ENCODE measurements at places on chromosomes 16 and 17.
A peak's percentile ranks its signal among the peaks of the same experiment; 100 is the strongest.

- no peak for DNase-seq
Measured at GRCh38 chr16:80607204-80607603, 66.4 kb downstream of the DYNLRB2 start.

DNA sequence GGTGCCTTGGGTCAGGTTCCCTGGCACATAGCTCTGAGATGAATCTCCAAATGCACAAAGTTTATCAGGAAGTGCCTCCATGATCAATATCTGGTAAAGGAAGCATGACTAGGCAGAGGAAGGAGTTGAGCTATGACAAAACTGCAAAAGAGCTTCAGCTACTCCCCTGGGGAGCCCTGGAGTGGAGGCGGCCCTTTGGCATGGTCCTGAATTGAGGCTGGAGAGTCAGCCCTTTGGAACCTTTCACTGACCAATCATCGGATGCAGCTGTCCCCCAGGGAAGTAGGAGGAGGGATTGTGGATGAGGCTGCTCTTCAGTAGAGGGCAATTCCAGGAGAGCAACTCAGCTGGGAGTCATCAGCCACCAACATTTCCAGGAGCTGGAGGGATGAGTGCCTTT is 46.1 kb upstream of the NLRP1 start:
- no peak for DNase-seq

GRCh38 chr17:82668631-82669099 is 20.4 kb upstream of the WDR45B start:
- DNase-seq: peak; percentile 6

GRCh38 chr16:87642491-87642890 is 40.2 kb downstream of the JPH3 start:
- no peak for DNase-seq

DNA sequence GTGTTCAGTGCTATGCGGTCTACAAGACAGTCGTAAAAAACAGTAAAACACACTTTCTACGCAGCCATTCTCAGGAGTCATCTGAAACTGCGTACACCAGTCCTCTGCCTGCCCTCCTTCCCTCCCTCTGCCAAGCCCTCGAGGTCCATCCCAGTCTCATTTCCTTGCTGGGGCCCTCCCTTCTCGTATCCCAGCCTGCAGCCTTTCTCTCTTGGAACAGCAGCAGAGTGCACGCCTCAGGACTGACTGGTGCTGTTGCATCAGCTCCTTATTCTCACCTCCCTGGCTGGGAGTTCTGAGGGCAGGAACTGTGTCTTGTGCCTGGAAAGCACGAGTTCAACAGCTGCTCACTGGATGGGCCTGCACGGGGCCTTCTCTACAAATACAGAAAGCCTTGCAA is 12.5 kb downstream of the FAHD1 start:
- DNase-seq: no peak

GRCh38 chr17:9498490-9498889 is 77.1 kb downstream of the STX8 start:
- no peak for DNase-seq

GRCh38 chr17:81115749-81116464 is 49.4 kb upstream of the PVALEF start:
- DNase-seq: no peak

GRCh38 chr17:66270106-66270505 is 32.3 kb upstream of the PRKCA start:
- DNase-seq: no peak

DNA sequence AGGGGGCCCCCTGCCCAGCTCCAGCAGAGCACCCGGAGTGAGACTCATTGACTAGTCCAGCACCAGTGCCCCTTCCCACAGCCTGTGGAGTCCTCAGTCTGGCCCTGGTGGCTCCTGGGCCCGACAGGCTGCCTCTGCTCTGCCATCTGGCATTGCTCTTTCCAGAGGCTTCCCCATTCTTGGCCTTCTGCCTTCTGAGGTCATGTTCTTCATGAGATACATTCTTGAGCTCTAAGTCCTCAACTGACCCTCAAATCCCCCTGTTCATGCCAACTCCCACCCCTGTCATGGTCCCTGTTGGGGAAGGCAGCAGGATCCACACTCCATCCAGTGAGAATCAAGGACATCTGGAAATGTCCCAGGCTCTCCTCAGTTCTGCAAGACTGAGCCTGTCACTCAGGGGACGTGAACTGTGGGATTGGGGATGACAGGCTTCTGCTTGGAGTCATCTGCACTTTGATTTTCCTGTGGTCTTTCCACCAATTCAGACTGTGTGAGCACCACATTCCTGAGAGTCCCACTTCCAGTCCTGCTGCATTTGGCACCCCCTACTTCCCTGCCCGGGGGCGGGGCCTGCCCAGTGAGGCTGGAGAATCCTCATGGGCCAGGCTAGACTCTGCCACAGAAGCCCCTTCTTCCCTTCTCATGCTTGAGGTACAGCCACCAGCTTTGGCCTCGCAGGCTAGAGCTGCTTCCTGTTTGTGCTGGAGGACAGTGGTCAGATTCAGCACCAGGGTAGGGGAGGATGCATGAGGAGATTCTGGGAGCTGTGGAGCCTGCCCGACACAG is 2.7 kb downstream of the TRPV2 start:
- no peak for DNase-seq

DNA sequence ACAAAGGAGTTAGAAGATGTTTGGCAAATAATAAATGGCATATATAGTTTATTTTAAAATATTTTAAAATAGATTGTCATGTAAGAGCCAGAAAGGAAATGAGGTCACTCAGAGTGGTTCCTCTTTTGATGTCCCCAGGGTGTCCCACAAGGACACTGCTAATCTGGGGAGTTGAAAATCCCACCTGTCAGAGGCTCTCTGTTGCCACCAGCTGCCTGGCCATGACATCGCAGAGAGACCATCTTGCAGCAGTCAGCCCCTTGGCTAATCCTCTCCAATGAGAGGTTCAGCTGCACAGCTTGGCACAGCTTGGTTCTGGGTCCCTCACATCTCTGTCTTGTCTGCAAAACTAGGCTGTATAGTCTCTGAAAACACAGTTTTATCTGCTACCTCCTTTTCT is 11.0 kb upstream of the RBFOX1 start:
- no peak for DNase-seq

DNA sequence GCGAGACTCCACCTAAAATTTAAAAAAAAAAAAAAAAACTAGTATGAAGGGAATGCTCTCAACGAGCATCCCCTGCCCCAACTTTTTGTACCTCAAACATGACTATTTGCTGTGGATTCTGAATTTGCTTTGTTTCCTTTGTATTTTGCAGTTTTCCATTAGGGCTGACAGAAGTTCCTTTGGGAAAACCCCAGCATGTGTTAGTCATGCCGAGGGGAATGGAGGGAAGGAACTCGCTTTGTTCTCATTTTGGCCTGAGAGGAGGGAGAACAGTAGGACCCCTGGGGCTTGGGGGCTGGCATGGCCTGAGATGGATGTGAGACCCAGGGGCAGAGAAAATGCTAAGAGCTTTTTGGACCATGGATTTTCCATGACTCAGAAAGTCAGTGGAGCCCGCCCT is 20.5 kb downstream of the KRT9 start:
- DNase-seq: no peak

- DNase-seq: peak; percentile 15
Measured at GRCh38 chr17:3712811-3713463, 10.8 kb upstream of the HASPIN start.

- no peak for DNase-seq
Measured at GRCh38 chr17:76189741-76190140, 48.7 kb upstream of the FOXJ1 start.

DNA sequence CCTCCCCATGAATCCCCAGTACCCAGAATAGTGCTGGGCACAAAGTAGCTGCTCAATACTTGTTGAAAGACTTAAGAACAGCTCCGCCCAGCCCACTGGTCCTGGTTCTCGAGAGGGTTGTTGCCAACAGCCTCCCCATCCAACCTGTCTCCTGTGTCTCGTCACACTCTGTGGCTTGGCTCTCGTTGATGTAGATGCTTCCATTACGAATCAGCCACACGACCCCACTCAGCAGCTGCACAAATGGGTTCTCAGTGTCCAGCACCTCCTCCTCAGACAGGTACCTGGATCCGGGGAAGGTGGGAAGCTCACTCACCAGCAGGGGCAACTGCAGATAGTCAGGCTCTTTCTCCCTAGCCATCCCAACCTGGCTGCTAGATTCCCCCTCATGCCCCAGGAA is 2.1 kb downstream of the NAGPA start:
- DNase-seq: no peak

- DNase-seq: no peak
Measured at GRCh38 chr16:28596115-28596630, 677 bp downstream of the SULT1A2 start.

Data from CD4-positive, alpha-beta T cell treated with Interleukin-15 for 4 hours (primary cell).